ENCODE measurements at places on chromosomes 6 and 20.

GRCh38 chr20:23585808-23586734, 17.8 kb upstream of the CST9L start:
- no peak for DNase-seq

GRCh38 chr6:25038300-25038699, 102.5 kb upstream of the RIPOR2 start:
- DNase-seq: no peak

- DNase-seq: no peak
These were observed 69.1 kb upstream of the TOP1 start for GRCh38 chr20:40959325-40960092.

GRCh38 chr20:34058831-34059230, 53.2 kb downstream of the EIF2S2 start:
- DNase-seq: no peak

DNA sequence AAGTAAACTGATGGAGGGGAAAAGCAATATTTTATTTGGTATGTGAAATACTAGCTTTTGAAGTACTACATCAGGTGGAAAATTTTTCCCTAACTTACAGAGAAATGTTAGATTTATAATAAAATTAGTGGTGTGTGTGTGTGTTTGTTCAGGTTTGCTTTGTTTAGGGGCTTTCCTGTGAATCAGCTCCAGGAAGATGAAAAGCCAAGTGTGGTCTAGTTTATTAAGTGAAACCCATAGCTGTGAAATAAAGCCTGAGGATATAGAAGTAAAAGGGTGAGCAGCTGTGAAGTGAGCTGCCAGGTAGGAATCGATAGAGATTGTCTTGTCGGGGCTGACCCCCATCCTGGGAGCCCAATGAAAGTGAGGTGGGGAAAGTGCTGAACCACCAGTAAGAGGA, 347.6 kb upstream of the IMPG1 start:
- no peak for DNase-seq

DNA sequence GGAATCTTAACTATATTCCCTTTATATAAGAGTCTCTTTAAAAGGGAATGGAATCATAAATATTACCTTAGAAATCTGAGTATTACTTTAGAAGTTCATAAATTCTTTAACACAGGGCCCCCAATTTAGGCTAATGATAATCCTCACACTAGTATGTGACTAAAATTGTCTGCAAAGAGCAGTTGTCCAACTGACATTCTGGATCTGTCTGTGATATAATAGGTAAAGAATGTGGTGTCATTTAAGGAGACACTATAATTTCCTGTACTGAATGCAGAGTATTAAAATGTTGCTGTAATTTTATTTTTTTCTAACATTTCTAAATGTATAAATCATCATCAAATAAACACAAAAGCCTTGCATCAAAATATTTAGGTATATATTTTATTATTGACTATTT, 128.5 kb upstream of the DST start:
- DNase-seq: no peak

GRCh38 chr6:134967711-134968110, 17.8 kb upstream of the ALDH8A1 start:
- DNase-seq: no peak

- DNase-seq: no peak
These were observed 353.3 kb upstream of the ARID1B start for GRCh38 chr6:156423829-156424228.

DNA sequence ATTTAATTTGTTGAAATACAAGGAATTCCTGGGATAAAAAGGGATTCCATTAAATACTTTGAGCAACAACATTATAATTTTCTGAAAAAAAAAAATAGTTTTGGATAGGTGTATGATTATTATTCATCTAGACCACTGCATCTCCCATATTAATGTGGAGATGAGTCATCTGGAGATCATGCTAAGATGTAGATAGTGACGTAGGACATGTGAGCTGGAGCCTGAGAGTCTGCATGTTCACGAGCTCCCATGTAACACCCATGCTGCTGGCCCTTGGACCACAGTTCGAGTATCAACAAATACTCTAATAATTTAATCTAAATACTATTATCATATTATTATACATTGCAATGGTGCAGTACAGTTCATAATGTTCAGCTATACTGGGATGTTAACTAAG, 91.6 kb downstream of the EPM2A start:
- no peak for DNase-seq

- DNase-seq: no peak
These were observed 99.0 kb upstream of the IYD start for GRCh38 chr6:150269857-150270223.

- DNase-seq: no peak
These were observed 105.2 kb upstream of the ASF1A start for GRCh38 chr6:118788702-118789101.

- DNase-seq: no peak
These were observed 150.6 kb upstream of the AFDN start for GRCh38 chr6:167676000-167676665.

DNA sequence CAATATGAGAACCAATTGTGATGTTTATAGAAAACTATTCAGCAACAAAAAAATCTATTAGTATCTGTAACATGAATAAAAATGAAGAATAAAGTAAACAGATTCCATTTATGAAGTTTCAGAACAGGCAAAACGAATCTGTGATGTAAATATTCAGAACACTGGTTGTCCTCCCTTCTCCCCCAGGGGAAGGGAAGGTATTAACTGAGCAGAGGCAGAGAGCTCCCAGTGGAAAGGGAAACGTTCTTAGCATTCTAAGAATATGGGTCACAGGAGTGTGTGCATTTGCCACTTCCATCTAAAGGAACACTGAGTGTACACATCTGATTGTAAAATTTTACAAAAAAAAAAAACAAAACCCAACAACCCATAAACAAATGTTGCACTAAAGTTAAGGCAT, 23.1 kb downstream of the SPAG4 start:
- DNase-seq: no peak

GRCh38 chr6:30258204-30258603, 45.0 kb upstream of the TRIM26 start:
- DNase-seq: no peak

DNA sequence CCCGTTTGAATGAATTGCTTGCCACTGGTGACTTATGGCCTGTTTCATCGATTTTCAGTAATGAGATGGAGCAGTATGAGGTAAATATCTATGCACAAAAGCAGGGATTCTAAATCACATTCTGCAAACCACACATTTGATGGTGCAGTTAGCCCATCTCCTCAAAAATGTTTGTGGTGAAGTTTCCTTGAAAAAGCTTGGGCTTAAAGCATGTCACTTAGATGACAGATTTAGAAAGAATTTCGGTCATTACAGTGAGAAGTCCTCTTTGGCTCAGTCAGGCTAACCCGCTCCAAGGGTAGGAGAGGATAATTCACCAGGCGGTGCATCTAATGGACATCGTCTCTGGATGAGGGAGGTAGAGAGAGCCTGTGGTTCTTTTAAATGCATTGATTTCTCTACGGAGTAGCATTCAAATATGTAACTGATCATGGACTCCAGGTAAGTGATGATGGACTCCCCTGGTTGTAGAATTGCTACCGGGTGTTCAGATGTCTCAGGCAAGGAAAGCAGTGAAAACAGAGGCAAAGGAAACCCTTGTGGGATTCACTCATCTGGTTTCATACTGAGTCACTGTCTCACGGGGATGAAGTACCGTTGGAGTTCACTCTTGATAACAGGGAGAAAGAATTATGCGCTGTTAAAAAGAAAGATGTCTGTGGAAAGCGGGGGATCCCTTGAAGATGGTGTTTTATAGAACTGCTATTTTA, 65.3 kb downstream of the AIG1 start:
- DNase-seq: no peak

- DNase-seq: no peak
These were observed 24.6 kb downstream of the PDE7B start for GRCh38 chr6:135876058-135876457.

DNA sequence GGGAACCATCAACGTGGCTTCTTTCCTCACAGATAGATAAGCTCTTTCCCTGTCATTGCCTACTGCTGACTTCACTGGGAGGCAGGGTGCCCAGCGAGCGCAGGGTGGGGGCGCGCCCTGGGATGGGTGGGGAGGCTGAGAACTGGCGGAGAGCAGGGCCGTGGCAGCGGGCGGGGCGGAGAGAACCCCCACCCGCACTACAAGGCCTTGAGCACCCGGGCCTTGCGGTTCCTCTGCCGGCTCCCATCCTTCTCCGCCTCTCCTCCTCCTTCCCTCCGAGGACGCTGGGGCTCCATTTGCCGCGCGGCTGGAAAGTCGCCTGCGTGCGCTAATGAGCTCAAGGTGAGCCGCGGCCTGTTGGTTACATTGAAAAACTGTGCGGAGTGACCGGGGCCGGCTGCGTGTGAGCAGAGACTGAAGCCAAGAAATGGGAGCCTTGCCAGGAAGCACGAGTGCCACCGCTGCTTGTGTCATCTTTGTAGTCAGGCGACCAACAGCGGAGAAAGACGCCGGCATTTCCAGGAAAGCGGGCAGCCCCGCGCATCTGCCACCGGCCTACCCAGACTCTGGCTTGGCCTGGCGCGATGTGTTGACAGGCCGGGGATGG, 963.5 kb upstream of the SLC35B3 start:
- no peak for DNase-seq

- no peak for DNase-seq
These were observed 97.2 kb upstream of the PDE10A start for GRCh38 chr6:165760126-165760802.

GRCh38 chr20:63009988-63010769, 3.4 kb upstream of the BHLHE23 start:
- DNase-seq: no peak

DNA sequence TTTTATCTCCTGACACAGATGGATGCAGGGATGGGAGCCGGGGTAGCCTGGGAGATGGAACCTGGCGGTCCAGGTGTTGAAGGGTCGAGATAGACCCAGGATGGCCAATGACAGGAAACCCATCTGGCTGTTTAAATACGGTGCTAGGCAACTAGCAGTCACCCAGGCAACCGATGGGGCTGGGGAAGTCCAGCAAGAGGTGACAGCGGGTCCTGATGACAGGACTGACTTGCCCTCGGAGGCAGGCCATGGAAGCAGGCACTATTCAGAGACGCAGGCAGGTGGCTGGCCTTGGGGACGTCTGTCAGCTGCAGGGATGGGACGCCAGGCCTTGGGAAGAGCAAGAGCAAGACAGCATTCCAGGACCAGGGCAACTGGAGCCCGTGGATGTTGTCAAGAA, 135.4 kb upstream of the RALGAPA2 start:
- DNase-seq: no peak

DNA sequence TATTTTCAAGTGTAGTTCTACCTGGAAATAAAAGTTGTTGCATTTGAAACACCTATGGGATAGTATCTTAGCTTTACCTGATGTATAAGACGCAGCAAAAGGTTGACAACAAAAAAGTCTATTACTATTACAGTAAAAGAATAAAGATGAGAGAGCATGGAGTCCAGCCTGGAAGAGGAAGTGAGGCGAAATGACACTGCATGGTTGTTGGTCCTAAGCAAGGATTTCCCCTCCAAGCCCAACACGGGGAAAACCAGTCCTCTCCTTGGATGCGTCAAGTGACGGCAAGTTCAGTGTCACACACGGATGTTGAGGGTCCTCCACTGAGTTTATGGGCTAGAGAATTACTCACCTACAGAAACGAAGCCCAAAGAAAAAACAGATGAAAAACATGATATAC, 51.7 kb downstream of the COL11A2 start:
- no peak for DNase-seq

DNA sequence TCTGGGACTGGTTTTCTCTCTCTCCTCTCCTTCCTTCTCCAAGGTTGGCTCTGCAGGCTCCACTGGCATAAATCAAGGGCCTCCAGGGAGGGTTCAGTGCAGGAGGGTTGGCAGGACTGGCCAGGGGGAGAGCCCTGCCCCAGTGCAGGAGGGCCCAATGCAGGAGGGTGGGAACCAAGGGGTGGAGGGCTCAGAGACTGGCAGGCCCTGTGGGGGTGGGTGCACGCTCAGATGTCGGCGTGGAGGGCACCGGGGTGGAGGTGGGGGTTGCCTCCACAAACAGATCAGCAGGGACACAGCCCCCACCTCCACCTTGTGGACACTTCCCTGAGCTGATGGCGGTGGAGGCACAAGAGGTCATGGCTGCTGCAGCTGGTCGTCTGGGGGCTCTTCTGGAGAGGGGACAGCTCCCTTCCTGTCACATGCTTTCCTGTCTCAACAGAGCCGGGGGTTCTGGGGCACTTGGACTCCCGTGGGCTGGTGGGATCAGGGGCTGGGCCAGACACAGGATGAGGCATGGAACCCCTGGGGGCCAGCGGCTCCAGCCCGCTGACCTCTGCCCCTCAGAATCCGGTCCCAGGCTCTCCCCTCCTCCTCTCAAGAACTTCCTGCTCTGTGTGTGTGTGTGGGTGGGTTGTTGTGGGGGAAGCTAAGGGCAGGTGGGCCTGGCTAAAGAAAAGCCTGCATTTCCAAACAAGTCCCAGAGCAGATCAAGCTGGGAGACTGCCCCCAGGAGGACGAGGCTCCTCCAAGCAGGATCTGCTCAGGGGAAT, 2.7 kb upstream of the ABHD16B start:
- DNase-seq: no peak

GRCh38 chr20:20740541-20740940, 28.1 kb upstream of the RALGAPA2 start:
- no peak for DNase-seq

DNA sequence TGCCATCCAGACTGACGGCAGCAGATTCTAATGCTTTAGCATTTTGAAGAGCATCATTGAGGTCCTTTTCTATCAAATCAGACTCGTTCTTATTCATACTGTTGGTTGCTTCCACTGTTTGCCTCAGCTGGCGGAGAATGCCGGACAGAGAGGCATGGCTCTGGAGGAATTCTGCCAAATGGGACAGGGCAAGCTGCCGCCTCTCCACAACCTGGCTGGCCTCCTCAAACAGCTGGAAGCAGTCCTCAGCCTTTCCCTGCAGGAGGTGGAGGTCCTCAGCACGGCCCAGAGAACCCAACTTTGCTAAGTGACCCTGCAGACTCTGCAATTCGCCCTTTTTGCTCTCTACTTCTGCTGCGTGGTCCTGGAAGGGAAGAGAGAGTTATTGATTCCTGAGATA, 220.5 kb downstream of the SYNE1 start:
- DNase-seq: no peak

- DNase-seq: no peak
These were observed 220.2 kb downstream of the ATXN1 start for GRCh38 chr6:16540804-16541752.

GRCh38 chr6:31349301-31349700, 7.7 kb downstream of the HLA-B start:
- no peak for DNase-seq

DNA sequence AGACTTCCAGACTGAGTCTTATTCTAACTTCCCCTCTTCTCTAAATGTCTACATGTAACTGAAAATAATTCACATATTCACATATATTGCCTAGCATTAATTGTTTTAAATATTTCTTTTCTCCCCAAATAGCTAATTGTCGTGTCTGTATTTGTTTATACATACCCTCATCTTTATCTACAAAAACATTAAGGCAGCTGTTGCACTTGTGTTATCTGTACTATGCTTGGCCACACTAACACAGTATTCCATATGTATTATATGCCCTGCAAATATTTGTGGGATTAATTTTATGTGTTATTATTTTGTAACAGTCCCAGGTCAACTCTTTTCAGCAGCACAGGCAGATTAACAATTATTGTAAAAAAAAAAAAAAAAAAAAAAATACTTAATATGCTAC, 11.7 kb downstream of the HDAC2 start:
- DNase-seq: no peak

GRCh38 chr6:33324125-33324524, 6.6 kb upstream of the ZBTB22 start:
- no peak for DNase-seq

GRCh38 chr6:72811971-72812421, 190.1 kb downstream of the KCNQ5 start:
- DNase-seq: no peak
